Mesangial cell (primary cell): ENCODE measurements at places on chromosomes 2 and 18. TPM values are rescaled to one million over a fixed set of nuclear protein-coding genes. Genes with fewer than 3 reads are reported as not detected.

Gene MYO5B
- 12.2 and 24.6 TPM in 2 replicates for total RNA-seq

Gene DUSP19
- 0.49 and 1.1 TPM in 2 replicates for total RNA-seq

Gene ZNF521
- total RNA-seq, result 3.2 and 4.9 TPM in 2 replicates

Gene SLC35F6
- total RNA-seq, result 51.8 and 73.0 TPM in 2 replicates

Gene ACVR2A
- 3.3 and 4.1 TPM in 2 replicates for total RNA-seq

Gene LYPD1
- total RNA-seq, result 158 and 161 TPM in 2 replicates

Gene RBM44
- total RNA-seq, result 0.49 and 0.51 TPM in 2 replicates

Gene ABCA12
- total RNA-seq, result under 0.01 and 0.76 TPM in 2 replicates

Gene ASXL3
- 0.33 and 0.76 TPM in 2 replicates for total RNA-seq

Gene UGT1A10
- not detected in 2 replicates for total RNA-seq

Gene CCDC102B
- 0.33 and 2.4 TPM in 2 replicates for total RNA-seq

Gene KCNE4
- total RNA-seq, result 0.81 and 1.5 TPM in 2 replicates

Gene LOXHD1
- total RNA-seq, result not detected in 2 replicates

Gene PAX3
- not detected in 2 replicates for total RNA-seq

Gene ADD2
- total RNA-seq, result 3.4 and 5.2 TPM in 2 replicates

Gene SEPTIN10
- total RNA-seq, result 34.1 and 44.2 TPM in 2 replicates

Gene TRIM43
- not detected in 2 replicates for total RNA-seq

Gene MAB21L4
- total RNA-seq, result not detected in 2 replicates

Gene HTR2B
- 0.33 and 2.0 TPM in 2 replicates for total RNA-seq

Gene SEMA4C
- total RNA-seq, result 24.6 and 50.6 TPM in 2 replicates

Gene IL36B
- not detected in 2 replicates for total RNA-seq

Gene SANBR
- 5.5 and 8.0 TPM in 2 replicates for total RNA-seq

Gene REG1B
- not detected in 2 replicates for total RNA-seq

Gene MOGAT1
- not detected in 2 replicates for total RNA-seq

Gene ANO7
- total RNA-seq, result 1.3 and 1.8 TPM in 2 replicates

Gene UGT1A1
- 0.13 TPM in 1 of 2 replicates, not detected in the other for total RNA-seq

Gene CD207
- total RNA-seq, result not detected in 2 replicates

Gene VSNL1
- 0.13 and 0.33 TPM in 2 replicates for total RNA-seq

Gene IWS1
- 22.6 and 28.8 TPM in 2 replicates for total RNA-seq

Gene RAPGEF4
- total RNA-seq, result 0.16 and 0.38 TPM in 2 replicates

Gene ACTG2
- total RNA-seq, result 1.8 and 8.6 TPM in 2 replicates

Gene NT5C1B
- not detected in 2 replicates for total RNA-seq

Gene LYG2
- total RNA-seq, result not detected in 2 replicates

Gene PLCD4
- 4.2 TPM in 1 of 2 replicates, not detected in the other for total RNA-seq

Gene SEC11C
- 20.9 and 40.2 TPM in 2 replicates for total RNA-seq

Gene FKBP7
- 15.3 and 34.5 TPM in 2 replicates for total RNA-seq

Gene PLB1
- 0.81 and 2.9 TPM in 2 replicates for total RNA-seq

Gene SCTR
- total RNA-seq, result 1.4 TPM in 1 of 2 replicates, not detected in the other

Gene CRYGC
- not detected in 2 replicates for total RNA-seq

Gene GAREM1
- 2.1 and 5.2 TPM in 2 replicates for total RNA-seq

Gene C2orf66
- total RNA-seq, result under 0.01 TPM in 1 of 2 replicates, not detected in the other

Gene SFXN5
- total RNA-seq, result 7.0 and 10.3 TPM in 2 replicates

Gene CDH2
- 125 and 220 TPM in 2 replicates for total RNA-seq

Gene ARID5A
- total RNA-seq, result 19.1 and 26.6 TPM in 2 replicates
